ENCODE measurements at places on chromosomes 4 and X.

GRCh38 chr4:166460769-166461550 lies 587.9 kb downstream of the TLL1 start:
- DNase-seq, result no peak

DNA sequence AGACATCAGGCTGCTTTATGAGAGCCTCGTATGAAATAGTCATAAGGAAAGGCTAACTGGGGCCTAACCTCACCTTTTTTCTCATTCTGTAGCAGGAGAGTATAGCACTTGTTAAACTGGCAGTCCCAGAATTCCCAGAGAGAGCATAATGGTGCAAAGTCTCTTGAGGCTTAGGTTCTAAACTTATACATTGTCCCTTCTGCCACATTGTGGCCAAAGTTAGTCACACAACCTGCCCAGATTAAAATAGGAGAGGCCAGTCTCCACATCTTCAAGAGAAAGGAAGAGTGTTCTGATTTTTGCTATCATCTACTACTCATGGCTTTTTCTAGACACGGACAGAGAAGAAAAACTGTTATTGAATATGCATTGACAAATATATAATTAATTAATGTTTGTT lies 1588.9 kb upstream of the PCDH7 start:
- no peak for DNase-seq

DNA sequence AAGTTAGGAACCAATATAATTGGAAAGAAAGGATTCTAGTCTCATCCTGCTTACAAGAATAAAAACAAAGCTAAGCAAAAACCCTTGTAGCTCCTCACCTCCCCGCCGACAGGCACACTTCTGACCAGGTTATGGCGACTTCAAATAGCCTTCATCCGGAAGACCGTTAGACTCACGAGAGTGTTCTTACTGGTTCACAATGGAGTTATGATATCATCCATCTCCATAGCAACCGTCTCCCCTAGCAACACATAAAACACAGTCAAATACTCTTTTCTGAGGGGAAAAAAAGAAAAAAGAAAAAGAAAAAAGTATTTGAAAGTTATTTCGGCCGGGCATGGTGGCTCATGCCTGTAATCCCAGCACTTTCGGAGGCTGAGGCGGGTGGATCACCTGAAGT lies at the start of gene IL13RA2:
Gene IL13RA2, minus strand, starts transcription at position 162 of the 400 bp plus-strand sequence. CDS start 347 bp downstream, outside the sequence.
- no peak for DNase-seq

- no peak for DNase-seq
Observed at GRCh38 chr4:13700021-13700857, 72.7 kb upstream of the BOD1L1 start.

GRCh38 chrX:51215266-51215665 lies 117.4 kb upstream of the NUDT10 start:
- DNase-seq, result no peak

- DNase-seq, result no peak
Observed at GRCh38 chr4:92265798-92266197, 38.0 kb upstream of the GRID2 start.

- no peak for DNase-seq
Observed at GRCh38 chr4:637536-638280, 12.3 kb downstream of the PDE6B start.

DNA sequence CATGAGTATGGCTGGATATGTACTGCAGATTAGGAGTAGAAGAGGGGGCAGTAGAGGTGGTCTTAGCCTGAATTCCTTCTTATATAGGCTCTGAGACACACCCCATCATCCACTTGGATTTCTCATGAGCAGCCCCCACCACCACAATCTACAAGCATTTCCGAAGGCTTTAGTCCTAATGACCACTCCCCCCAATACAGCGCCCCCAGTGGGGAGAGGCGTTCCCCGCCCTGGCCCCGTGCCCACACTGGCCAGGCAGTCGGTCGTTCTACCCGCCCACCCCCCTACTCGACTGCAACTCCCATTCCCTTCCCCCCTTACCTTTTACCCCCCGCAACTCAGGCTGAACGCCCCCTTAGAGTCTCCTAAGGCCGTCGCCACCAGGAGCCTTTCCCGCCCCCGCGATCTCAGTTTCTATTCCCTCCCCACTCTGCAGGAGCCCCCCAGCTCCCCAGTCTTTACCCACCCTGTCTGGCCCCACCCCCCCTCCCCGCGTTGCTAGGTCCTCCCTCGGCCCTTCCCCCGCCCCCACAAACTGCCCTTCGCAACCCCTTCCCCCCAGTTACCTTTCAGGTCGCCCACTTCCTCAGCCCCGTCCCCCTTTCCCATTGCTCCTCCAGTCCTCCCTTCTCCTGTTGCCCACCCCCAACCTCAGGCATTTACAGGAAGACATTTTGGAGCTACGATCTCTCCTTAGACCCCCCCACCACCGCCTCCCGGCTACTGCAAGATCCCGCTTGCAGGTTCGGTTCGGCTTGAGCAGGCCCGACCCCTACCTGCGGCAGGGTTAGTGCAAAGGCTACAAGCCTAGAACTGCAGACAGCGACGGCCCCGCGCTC lies 468 bp downstream of the ZMYM3 start:
- no peak for DNase-seq

DNA sequence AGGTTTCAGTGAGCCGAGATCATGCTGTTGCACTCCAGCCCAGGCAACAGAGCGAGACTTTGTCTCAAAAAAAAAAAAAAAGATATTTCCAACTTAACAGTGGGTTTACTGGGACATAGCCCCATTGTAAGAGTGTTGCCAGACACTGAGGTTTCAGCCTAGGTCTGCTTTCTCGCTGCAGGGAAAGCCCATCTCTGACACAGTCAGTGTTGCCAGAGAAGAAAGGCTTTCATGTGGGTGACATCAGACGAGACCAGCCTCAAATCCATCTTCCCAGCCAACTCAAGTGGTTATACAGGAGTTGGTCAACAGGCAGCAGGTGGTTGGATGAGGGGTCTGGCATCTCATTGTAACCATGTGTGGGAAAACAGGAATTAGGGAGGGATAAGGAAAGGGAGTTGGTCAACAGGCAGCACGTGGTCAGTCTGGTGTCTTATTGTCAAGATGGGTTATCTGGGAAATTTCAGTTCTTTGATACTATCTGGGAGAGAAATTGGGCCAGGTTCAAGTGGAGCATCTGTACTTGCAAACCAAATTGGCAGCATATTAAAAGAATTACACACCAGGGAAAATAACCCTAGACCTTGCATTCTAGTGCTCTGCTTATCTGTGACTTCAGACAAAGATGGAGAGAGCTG lies 41.1 kb downstream of the NELFA start:
- DNase-seq, result no peak

DNA sequence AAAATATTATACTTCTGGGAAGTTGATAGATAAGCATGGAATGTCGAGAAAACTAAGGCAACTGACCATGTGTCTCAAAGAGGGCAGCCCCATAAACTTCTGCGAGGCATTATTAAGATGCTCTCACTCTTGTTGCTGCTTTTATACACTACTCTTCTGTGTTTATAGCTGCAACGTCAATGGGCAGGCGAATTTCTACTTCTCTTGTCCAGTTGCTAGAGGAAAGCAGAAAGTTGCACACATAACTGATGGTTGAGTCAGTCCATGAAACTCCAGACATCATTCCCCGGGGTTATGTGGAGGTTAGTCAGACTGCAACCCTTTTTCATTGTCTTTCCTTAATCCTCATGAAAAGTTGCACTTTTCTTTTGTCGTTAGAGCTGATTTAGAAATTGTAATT lies 39.8 kb downstream of the VCX3B start:
- no peak for DNase-seq

DNA sequence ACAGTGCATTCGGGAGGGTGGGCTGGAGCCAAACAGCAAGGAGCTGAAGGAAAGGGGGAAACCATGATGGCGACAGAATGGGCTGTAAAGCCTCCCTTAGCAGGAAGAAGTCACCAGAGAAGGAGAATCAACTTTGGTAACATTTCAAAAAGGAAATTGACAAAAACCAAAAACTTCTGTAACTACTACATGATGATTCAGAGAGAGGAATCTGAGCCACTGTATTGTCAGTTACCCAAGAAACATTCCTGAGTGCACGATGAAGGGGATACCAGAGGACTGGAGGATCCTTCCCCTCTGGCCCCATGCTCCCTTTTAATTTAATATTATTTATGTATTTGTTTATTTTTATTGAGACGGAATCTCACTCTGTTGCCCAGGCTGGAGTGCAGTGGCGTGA lies 26.3 kb downstream of the PDHA1 start:
- DNase-seq, result no peak

DNA sequence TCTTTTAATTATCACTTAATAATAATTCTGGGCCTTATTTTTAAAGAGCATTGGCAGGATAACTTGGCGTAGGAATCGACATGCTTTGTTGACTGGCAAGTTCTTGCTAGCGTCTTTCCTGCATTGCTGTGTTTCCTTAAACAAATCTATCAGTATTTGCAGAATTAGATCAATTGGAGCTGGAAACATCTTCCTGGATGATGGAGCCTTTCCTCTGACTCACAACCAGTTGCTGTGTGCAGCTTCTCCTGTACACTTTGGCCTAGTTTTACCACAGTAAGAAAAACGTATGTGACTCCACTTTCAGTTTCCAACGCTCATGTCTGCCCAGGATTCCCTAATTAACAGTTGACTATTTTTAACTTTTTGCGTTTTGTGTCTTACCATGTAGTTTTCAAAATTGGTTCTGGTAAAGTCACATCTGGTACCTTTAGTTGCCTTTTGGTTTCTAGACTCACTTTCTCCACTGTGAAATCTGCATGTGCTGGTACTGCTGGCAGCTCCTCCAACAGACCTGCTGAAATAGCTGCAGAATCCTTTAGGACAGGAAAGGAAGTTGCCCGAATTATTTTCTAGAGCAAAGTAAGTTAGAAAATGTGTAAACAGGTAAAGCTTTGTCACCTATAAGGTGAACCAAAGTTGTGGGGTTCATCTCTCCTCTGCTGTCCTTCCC lies 553.2 kb upstream of the FAT1 start:
- DNase-seq, result no peak
